ENCODE measurements at places on chromosomes 16 and 17.
A peak's percentile ranks its signal among the peaks of the same experiment; 100 is the strongest.

DNA sequence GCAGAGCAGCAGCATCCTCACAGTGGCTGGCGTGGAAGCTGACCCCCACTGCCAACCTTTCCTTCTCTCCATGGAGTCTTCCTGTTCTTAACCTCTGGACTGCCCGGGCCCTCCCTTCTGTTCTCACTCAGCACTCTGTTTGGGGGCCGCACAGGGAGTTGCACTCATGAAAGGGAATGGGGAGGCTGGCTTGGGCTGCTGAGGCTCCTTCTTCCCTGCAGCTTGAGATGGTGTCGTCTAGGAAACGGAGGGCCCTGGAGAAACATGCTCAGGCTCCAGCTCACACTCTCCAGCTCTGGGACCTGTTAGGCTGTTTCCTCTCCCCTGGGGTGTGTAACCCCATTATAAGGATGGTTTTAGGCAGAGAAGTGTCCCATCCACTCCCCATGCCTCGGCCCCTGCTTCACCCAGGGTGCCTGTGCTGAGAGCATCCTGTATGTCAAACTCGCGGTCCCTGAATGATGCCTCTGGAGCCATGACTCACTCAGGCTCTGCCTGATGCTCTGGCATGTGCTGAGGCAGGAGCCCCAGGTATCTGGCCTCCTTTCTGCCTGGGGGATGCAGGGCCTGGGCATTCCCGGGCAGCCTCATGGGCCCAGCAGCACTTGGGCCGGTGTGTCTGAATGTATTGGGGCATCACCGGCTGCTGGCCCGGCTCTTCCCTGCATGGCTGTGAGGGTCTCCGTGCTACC is 18.9 kb downstream of the TMEM94 start:
- peak; percentile 59 for DNase-seq

DNA sequence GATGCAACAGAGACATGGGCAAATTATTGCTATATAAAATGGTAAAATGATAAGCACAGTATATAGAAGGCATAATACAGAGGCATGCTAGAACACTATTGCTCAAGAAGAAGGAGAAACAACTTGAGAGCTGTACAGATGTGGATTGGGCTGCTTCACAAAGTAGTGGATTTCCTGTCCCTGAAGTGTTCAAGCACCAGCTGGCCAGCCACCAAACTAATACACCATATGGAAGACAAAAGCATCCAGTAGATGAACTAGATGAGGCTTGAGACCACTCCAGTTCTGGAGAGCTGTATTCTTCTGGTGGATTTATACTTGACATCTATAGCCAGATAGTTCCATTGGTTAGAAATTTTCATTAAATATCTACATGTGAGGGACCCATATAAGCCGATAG is 134.1 kb upstream of the GNAO1 start:
- no peak for DNase-seq

DNA sequence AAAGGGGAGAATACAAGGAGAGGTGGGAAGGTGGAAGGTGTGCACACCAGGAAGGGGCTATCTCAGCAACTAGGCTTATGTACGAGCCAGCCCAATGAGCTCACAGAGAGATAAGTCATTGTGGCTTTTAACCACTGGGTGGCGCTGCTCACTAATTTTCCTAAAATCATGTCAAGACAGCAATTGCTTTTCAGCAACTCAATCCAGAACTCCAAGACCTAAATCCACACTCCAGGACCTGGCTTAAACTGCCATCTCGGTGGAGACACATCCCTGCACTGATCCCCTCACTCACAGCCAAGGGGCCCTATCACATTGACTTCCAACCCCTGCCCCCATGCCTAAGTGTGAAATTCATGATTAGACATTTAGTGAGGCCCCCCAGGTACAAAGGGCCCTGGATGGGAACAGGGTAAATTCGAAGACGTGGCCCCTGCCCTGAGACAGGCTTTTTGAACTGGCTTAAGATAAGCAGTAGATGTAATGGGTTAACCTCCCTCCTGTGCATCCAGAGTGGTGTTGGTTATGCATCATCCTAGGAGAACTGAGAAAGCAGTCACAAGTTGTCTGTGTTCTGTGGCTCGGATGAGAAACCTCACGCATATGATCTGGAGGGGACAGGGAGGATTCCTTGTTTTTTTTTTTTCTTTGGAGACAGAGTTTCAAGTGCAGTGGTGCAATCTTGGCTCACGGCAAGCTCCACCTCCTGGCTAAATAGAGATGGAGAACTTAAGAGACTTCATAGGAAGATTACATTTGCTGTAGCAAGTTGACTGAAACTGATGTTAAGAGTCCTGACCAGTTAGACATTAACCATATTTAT is 11.5 kb downstream of the CCL16 start:
- peak; percentile 56 for DNase-seq

GRCh38 chr16:4372578-4373355 is 1.1 kb downstream of the VASN start:
- no peak for DNase-seq

- no peak for DNase-seq
These were observed 343.0 kb upstream of the CDH5 start for GRCh38 chr16:66023481-66023880.

DNA sequence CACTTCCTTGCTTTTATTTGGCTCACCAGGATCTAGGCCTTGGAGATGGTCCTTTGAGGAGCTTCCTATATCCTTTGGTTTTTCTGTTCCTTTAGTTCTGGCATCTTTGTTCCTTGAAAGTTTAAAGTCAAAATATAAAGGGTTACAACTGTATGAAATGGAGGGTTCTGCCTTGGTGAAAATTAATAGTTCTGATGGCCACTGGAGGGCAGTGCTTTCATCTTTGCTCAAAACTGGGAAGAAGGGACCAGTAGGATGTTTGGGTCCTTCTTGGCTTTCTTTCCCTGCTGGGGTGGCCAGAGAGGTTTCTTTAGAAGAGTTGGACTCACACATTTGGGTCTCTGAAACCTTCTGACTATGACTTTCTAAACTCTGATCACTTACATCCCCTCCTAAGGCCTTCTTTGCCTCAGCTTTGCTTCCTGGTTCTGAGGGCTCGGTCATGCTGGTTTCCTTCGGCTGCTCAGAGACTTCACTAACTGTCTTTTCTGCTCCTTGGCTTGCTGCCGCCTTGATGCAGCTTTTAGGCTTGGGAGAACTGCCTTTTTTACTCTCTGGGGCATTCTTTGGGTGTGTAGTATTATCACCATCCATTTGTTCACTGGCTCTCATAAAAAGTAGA is 10.9 kb upstream of the ITGA2B start:
- DNase-seq = no peak

DNA sequence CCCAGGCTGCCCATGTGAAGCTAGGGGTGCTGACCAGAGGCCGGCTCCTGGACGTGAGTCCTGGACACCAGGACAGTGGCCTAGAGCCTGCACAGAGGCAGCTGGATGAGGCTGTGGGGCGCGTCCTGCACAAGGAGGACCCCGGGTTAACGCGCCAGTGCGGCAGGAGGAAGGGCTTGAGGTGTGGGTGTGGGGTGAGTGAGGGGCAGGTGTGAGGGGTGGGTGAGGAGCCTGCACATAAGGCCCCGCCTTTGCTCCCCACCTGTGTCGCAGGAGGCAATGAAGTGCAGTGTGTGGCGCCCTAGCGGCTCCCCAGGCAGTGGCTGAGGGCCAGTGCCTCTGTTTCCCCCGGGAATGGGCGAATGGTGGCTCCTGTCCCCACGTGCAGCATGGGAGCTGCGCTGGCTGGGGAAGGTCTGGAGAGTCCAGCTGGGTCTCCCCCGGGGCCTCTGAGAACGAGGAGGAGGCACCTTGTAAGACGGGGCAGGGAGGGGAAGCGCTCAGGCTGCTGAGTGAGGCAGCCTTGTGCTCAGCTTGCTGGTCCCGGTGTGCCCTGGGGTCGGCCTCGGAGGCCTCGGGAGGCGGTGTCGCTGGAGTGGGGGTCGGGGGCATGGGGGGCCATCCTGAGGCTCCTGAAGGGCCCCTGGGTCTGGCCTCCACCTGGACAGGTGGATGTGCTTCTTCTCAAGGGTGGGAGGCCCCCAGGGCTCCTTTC is 3.2 kb downstream of the CD7 start:
- DNase-seq = no peak

DNA sequence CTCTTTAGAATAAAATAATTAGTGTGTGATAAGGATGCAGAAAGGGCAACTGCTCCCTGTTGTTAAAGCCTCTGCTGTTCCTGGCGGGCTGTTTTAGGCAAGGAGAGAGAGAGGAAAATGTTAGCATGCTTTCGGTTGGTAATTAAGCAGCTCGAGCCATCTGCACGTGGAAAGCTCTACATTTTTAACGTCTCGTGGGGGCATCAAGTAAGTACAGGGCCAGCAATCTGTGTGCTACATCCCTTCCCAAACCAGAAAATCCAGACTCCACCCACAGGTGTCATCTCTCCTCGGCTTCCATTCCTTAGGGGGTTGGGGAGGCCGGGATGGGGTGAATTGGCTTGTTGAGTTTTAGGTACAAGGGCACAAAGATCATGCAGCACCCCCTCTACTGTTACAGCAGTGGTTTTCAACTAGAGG is 62.4 kb upstream of the MARCHF10 start:
- no peak for DNase-seq

GRCh38 chr17:8703001-8703400 is 41.6 kb downstream of the CCDC42 start:
- no peak for DNase-seq
